Muscle of leg (tissue), 16 donors: ENCODE measurements at places on chromosomes 1 and 21. TPM values are rescaled to one million over a fixed set of nuclear protein-coding genes. Genes with fewer than 3 reads are reported as not detected.

Gene KPRP
- total RNA-seq, result not detected

Gene CFAP107
- total RNA-seq, result 0.62 TPM

Gene IFI44L
- 2.6 TPM for total RNA-seq

Gene C1orf87
- 0.71 TPM for total RNA-seq

Gene LRRC3
- 0.98 TPM for total RNA-seq

Gene DNM3
- total RNA-seq, result 7.0 TPM

Gene FCRL1
- 0.09 TPM for total RNA-seq

Gene PRDX6
- total RNA-seq, result 370 TPM

Gene TRIM45
- 16.7 TPM for total RNA-seq

Gene PPM1J
- 2.1 TPM for total RNA-seq

Gene ARHGEF10L
- total RNA-seq, result 14.1 TPM

Gene NR1I3
- total RNA-seq, result not detected

Gene TMEM52
- total RNA-seq, result 66.3 TPM

Gene RNF220
- 54.7 TPM for total RNA-seq

Gene NGF
- 3.2 TPM for total RNA-seq

Gene KCNE2
- 0.22 TPM for total RNA-seq

Gene EXTL1
- total RNA-seq, result 0.71 TPM

Gene KLF17
- 0.13 TPM for total RNA-seq

Gene SNRPE
- total RNA-seq, result 137 TPM

Gene HCRTR1
- 0.04 TPM for total RNA-seq

Gene RORC
- 8.6 TPM for total RNA-seq

Gene OR2L2
- total RNA-seq, result 0.04 TPM

Gene FAM110D
- 0.93 TPM for total RNA-seq

Gene ANGPTL3
- total RNA-seq, result 0.04 TPM

Gene ATP1A1
- 50.6 TPM for total RNA-seq

Gene HSD3B1
- total RNA-seq, result 0.53 TPM

Gene HPDL
- 2.6 TPM for total RNA-seq

Gene GIPC2
- total RNA-seq, result 0.84 TPM

Gene LCE2A
- total RNA-seq, result not detected

Gene TINAGL1
- 31.8 TPM for total RNA-seq

Gene TNFRSF4
- 3.2 TPM for total RNA-seq

Gene IL12RB2
- 1.2 TPM for total RNA-seq

Gene LCE1A
- total RNA-seq, result not detected

Gene CBR3
- 4.0 TPM for total RNA-seq

Gene PLPPR4
- 6.5 TPM for total RNA-seq

Gene NBPF20
- 9.4 TPM for total RNA-seq

Gene FMO5
- 1.0 TPM for total RNA-seq

Gene S100A16
- total RNA-seq, result 45.4 TPM

Gene SLC9C2
- not detected for total RNA-seq

Gene ST6GALNAC3
- total RNA-seq, result 9.0 TPM

Gene ZNF593OS
- total RNA-seq, result 0.31 TPM
